Stimulated activated CD4-positive, alpha-beta T cell treated with anti-CD3 and anti-CD28 coated beads, Interleukin-12 subunit alpha, Interleukin-12 subunit beta, amount 100 ng/mL, for 48 hours (primary cell): ENCODE measurements at places on chromosomes 13 and 19.

GRCh38 chr19:38649305-38650171, 2.1 kb downstream of the ACTN4 start:
- no peak for DNase-seq

- DNase-seq: no peak
These were observed 62.8 kb upstream of the ATP12A start for GRCh38 chr13:24617256-24618010.

GRCh38 chr19:5205937-5206750, 134.5 kb downstream of the PTPRS start:
- DNase-seq: no peak

- no peak for DNase-seq
These were observed 68.6 kb downstream of the EFNB2 start for GRCh38 chr13:106466691-106467426.

DNA sequence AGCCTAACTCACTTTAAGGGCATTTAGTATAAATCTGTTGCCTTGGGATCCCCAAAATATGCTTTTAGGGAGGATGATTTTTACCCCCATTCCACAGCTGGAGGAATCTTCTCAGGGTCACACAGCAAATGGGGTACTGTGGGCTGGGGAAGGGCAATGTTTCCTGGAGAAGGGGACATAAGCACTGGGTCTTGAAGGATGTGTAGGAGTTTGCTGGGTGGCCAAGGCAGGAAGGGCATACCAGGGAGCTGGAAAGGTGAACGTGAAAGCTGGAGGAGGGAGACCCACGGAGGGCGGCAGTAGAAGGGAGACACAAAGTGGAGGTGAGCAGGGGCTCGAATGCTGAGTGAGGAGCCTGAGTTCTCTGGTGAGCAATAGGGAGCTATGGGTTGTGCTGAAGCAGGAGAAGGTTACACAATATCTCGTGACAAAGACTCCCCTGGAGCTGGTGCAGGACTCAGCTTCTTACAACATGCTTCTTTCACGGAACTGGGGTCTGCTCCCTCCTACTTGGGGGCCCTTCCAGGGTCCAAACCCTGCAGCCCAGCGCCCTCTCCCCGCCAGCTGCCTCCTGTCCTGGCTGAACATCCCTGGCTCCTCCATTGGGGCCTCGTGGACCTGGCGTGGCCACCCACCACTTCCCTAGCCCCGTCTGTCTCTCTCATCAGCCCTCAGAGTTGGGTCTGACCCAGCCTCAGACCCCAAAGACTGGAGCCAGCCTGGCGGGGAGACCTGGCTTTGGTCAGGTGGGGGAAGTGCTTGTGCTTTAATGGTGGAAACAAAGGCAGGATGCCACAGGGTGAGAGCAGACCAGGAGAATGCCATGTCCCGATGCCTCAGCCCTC, 11.1 kb downstream of the CILP2 start:
- no peak for DNase-seq
